A549 treated with ZK216348 at 1 μM for 4 hours (cell line): ENCODE measurements at places on chromosomes 11 and 22. TPM values are rescaled to one million over a fixed set of nuclear protein-coding genes. Genes with fewer than 3 reads are reported as not detected.

FCHSD2 gene
- 8.7 to 11.9 TPM (median 9.0 TPM) in 5 replicates for total RNA-seq

MYBPC3 gene
- 0.06 to 0.09 TPM (median 0.07 TPM) in 5 replicates for total RNA-seq

GRAP2 gene
- total RNA-seq: not detected in 5 replicates

PHRF1 gene
- total RNA-seq: 20.3 to 39.1 TPM (median 37.2 TPM) in 5 replicates

RASD2 gene
- 0.70 to 1.3 TPM (median 1.1 TPM) in 5 replicates for total RNA-seq

C1QTNF4 gene
- 0.23 TPM in 1 of 5 replicates, not detected in the others for total RNA-seq

TBX1 gene
- 1.5 to 6.0 TPM (median 4.3 TPM) in 5 replicates for total RNA-seq

SLC6A5 gene
- total RNA-seq: not detected in 5 replicates

C11orf21 gene
- not detected in 5 replicates for total RNA-seq

CRYBB3 gene
- not detected in 5 replicates for total RNA-seq

GAB4 gene
- not detected in 5 replicates for total RNA-seq

ALX4 gene
- 2.0 to 4.1 TPM (median 3.9 TPM) in 5 replicates for total RNA-seq

UBQLNL gene
- 0.09 TPM in 1 of 5 replicates, not detected in the others for total RNA-seq

BACE1-AS gene
- 1.8 to 2.8 TPM (median 2.2 TPM) in 5 replicates for total RNA-seq

SGSM1 gene
- 0.18 to 0.46 TPM (median 0.24 TPM) in 5 replicates for total RNA-seq

HORMAD2 gene
- not detected in 5 replicates for total RNA-seq

BAD gene
- 62.2 to 102 TPM (median 89.6 TPM) in 5 replicates for total RNA-seq

TCN2 gene
- 3.1 to 6.1 TPM (median 4.7 TPM) in 5 replicates for total RNA-seq

TBX10 gene
- not detected in 5 replicates for total RNA-seq
